ENCODE measurements at places on chromosomes 1 and 21.

DNA sequence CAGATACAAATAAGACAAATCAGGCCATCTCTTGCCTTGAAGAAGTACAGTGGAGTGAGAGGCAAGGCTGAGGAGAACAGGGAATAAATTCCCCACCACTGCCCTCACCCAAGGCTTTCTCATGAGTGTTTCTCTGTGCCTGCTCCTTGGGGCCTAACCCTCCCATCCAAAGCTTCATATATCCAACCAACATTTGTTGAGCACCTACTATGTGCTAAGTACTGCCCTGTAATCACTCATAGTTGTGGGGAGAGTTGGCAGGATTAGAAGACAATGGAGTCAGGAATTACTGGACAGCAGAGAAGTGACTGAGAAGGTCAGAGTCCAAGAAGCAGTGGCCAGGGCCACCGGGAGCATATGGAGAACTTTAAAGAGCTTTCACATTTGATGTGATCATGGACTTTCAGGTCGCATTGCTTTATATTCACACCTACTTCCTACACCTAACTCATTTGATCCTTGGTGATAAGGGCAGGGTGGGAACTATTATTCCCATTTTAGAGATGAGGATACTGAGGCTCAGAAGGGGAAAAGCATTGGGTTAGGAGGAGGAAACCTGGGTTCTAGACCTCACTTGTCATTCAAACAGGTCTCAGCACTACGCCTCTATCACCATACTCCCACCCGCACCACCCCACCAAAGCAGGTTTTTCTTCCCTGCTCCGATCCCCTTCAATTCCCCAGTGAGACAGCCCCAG is 6.4 kb downstream of the PLEKHA6 start:
- no peak for DNase-seq

DNA sequence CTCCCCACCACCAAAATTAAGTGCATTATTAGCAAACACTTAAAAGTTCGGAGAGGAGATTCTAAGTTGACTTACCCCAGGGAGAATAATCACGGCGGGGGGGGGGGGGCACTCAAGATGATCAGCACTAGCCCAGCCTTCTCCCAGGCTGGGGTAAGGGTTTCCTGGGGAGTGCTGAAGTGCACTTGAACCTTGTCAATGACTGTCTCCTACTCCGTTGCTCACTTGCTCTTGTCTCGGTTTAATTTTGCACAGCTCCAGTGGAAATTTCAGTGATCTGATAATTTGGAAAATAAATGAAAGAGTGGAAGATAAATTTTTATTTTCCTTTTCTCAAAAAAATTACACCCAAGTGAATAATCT is 59.2 kb downstream of the PBX1 start:
- no peak for DNase-seq

DNA sequence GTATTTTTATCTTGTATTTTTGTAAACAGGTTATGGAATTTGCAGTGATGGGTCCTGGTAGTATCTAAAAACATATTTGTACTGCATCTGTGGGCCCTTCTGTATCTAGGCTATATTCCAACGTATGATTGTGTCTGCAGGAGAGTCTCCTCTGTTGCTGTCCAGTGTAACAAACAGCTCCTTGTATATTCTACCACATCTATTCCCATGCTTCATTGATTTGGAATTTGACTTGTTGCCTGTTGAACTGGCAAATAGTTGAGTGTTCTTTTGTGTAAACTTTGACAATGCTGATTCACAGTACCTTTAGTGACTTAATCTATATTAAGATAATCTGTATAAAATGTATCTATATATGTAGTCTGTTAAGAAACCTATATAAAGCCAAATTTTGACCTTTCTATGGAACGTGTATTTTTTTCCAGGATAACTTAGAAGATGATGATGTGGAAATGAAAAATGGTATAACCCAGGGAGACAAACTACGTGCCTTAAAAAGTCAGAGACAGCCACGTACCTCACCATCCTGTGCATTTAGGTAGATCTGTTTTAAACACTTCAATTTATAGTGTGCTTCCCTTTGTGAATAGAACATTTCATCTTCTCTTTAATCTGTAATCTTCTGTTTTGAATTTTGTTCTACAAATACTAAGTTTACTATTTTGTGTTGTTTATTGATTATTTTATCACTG is 43.4 kb upstream of the GPR88 start:
- DNase-seq: no peak

GRCh38 chr21:36684957-36685714 is 13.8 kb upstream of the SIM2 start:
- DNase-seq: no peak

DNA sequence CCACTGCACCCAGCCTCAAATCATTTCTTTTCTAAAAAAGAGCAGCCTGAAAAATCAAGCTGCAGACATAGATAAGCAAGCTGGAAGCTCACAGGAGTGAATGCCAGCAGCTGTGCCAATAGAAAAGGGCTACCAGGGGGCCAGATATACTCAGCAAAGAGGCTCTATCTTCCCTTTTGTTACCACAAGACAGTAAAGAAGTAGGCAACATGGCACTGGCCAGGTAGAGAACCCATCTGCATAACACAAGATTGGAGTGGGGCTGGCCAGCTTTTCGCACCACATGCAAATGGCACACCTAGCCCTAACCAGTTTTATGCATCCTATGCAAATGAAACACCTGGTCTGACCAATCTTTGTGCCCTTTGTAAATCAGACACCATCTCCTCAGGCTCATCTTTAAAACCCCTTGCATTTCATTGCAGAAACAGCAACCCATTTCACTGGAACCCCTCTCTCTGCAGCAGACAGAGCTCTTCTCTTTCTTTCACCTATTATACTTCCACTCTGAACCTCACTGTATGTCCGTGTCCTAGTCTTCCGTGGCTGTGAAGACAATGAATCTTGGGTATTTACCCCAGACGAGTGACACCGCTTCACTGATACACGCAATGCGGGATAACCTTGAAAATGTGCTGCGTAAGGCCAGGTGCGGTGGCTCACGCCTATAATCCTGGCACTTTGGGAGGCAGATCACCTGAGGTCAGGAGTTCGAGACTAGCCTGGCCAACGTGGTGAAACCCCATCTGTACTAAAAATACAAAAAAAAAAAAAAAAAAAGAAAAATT is 15.1 kb downstream of the CASP9 start:
- DNase-seq: no peak

DNA sequence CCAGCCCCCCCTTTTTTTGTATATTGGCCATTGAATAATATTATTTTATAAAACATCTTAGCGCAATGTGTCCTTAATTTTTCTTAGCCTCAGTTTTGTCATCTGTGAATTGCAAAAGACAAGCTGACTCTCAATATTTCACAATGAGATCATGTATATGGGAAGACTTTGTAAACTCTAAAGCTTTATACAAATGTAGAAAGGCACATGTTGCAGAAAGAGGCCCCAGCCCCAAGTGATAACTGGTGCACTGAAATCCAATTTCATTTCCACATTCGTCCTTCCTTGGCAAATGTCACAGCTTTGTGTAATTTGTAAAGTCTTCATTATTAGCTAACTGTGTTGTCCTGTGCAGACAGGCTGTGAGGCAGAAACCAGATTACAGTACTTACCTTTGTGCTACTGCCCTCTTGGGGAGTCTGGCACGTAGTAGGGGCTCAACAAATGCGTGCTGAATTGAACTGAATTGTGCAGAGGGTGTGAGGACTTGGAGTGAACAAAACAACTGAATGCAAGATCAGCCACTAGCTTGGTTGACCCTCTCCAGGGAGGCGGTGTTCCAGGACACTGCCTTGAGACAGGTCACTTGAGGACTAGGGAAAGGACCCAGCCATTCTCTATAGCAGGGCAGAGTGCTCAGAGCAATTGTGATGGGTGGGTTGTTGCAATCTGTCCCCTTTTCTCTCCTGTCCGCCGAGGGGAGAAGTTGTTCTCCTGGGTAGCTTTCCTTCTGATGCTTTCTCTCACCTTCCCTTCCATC is 74.6 kb downstream of the LMO4 start:
- DNase-seq: no peak

- DNase-seq: no peak
Observed at GRCh38 chr21:26125433-26126167, 45.0 kb downstream of the APP start.

DNA sequence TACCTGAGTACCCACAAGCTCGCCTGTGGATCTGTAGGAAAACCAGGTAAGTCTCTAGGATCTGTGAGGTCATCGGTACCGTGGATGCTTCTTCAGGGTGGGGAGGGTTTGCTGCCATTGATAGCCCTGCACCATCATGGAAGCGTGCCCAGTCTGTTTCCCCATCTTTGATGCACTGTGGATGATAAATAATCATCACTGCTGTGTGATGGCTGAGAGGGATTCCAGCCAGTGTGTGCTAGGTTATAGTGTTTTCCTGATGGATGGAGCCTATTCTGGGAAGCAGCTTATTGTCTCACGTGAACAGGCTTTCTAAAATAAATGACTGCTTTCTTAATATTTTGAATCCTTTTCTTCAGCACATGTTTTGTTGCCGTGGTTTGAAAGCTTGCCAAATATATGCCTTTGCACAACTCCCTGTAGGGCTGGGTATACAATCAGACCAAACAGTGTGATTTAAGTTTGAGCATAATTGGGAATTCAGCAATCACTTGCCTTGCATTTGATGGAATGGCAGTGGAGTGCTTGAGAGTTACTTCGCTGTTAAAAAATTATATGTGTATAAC is 113.8 kb downstream of the CAMTA1 start:
- DNase-seq: no peak

DNA sequence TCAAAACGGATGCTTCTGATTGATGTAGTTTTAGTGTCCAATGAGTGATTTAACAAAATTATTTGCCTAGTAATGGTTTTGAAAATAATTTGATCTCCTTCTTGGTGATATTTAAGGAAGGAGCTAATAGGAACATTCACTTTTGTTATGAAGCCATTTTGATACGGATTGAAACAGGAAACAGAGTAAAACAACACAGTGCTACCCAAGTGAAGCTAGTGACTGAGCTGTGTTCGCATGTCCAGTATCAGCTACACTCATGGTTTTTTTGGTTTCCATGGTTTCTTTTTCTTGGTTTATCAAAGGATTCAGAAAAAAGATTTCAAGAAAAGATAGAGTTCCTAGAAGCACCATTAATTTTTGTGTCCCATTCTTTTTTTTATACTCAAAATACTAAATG is 40.1 kb upstream of the PLEKHO1 start:
- no peak for DNase-seq

DNA sequence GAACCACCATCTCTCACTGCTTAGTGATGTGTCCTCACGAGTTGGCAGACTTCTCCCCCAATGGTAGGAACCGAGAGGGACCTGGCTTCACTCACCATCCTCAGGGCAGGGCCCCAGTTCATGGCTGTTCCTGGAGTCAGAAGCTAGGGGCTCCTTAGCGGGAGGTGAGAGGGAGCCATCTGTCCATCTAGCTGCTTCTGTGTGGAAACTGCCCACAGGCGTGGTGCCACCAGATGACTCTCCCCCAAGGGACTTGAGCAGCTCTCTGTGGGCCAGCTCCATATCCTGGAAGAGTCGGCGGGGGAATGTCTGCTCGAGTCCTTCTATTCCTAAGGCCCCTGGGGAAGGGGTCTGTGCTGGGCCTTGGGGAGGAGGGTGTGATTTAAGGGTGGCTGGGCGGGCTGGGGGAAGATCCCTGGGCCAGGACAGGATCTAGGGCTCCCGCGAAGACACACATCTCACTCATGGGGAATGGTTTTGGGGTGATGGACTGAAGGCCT is 16.3 kb downstream of the LRRC71 start:
- DNase-seq: no peak

- no peak for DNase-seq
Observed at GRCh38 chr1:30325085-30325935, 398.1 kb downstream of the MATN1 start.

DNA sequence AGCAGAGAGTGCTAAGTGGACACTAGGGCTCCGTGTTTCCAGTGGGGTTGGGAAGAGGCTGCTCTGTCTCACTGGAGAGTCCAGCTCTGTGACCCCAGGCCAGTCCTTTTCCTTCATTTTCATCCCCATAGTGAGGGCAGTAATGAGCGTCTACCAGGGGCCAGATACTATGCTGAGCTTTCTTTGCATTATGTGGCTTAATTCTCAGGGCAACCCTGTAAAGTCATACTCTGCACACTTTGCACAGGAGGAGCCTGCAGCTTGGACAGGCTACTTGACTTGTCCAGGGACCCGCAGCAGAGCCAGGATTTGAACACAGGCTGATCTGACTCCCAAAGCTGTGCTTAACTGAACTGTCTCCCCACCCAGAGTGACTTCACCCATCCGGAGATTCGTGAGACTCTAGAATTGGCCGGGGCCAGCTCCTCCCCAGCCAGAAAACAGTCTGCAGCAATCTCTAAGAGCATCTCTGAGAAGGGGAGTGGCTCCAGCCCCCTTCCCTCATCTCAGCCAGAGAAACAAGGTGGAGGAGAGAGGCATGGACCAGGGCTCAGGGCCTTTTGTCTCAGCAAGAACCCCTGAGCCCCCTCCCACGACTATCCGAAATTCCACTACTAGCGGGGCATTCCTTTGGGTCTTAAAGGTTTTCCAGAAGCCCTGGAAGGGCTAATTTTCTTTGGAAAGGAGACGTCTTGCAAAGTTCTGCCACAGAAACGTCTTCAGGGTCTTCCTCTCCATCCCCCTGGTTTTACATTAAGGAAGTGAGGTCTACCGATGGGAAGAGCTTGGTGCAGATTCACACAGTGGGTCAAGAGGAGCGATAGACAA is 866 bp upstream of the FNDC5 start:
- no peak for DNase-seq

DNA sequence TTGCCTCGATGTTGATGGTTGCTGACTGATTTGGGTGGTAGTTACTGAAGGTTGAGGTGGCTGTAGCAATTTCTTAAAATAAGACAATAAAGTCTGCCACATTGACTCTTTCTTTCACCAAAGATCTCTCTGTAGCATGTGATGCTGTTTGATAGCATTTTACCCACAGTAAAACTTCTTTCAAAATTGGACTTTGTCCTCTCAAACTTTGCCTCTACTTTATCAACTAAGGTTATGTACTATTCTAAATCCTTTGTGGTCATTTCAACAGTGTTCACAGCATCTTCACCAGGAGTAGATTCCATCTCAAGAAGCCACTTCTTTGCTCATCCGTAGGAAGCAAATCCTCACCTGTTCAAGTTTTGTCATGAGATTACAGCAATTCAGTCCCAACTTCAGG is 93.2 kb downstream of the PHTF1 start:
- no peak for DNase-seq

Measured in NCI-H2081 treated with DMSO at 0.1 percent for 48 hours (cell line).